ENCODE measurements at places on chromosomes 16 and 17.

DNA sequence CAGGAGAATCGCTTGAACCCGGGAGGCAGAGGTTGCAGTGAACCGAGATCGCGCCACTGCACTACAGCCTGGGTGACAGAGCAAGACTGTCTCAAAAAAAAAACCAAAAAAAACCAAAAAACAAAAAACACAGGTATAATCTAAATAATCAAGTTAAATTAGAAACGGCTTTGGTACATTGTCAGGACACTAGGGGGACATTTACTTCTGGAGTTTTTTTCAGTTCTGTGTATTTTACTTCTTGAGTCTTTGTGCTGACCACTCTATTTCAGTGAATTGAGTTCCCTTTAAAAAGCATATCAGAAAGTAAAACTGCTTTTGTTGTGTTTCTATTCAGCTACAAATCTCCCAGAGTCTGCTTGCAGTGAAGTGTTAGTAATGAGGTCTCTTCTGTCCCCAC lies 36.3 kb downstream of the DHRS7B start:
- no peak for DNase-seq

- DNase-seq, result no peak
These were observed 6.7 kb downstream of the SYNGR2 start for GRCh38 chr17:78174870-78175642.

DNA sequence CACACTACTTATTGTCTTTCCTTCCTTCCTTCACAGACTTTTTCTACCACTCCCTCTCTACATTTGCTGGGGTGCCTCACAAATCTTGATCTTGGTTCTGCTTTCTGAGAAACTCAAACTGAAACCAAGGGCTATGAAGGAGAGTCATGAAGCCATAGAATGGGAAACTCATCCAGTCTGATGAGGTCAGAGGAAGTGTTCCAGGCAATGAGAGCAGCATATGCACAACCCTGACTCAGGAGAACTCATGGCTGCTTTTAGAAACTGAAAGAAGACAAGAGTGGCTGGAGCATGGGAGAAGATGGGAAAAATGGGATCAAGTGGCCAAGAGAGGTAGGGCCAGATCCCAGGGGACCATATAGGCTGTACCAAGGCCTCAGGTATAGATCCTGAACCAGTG lies 130.0 kb upstream of the TOX3 start:
- DNase-seq, result no peak

- DNase-seq, result no peak
These were observed at the start of gene EFCAB3 for GRCh38 chr17:62380253-62380652. EFCAB3 (plus strand) TSS chr17:62380553; CDS start chr17:62382980, 2,427 bp downstream.

DNA sequence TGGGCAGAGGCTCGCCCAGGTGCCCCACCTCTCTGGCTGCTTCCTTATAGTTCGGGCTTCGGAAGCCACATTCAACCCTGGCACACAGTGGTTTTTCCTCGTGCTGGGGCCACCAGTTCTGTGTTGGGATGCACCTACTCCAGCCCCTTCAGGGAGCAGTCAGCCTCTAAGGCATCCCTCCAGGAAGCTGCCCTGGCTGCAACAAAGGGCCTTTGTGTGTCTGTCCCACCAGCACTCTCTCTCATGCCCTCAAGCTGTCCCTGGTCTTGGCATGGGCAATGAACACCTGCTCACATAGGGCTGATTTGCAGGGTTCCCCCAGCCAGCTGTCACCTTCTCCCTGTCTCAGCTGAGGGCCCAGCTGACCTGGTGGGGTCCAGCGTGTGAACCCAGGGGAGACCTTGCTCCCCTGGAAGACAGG lies 754 bp upstream of the NOXO1 start:
- DNase-seq, result no peak

- DNase-seq, result no peak
These were observed 82.2 kb downstream of the MRM3 start for GRCh38 chr17:864315-864714.

DNA sequence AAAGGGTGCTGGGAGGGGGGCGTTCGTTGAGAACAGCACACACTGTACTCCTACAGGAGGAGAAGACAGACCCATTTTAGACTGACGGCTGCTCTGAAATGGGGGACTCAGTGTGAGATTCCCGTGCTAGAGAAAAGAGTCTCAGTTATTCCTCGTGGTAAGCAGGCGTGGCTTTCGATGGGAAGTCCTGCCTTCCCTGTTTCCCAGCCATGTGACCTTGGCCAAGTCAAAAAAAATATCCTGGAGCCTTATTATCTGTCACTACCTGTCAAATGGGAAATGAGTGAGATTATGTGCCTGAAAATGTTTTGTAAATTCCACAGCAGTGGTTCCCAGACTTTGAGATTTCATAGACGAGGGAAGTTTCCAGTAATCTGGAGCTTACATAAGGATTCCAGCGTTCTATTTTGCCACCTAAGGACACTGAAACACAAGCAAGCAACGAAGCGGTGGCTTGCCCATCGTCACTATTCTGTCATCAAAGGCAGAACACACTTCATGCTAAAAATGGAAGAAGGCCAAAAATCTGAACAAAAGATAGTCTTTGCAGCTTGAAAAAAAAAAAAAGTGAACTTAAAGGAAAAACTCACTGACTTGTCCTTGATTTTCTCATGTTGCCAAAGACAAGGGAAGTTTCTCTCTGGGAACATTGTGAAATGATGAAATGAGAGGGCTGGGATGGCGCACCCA lies 253.4 kb upstream of the RPL38 start:
- no peak for DNase-seq

DNA sequence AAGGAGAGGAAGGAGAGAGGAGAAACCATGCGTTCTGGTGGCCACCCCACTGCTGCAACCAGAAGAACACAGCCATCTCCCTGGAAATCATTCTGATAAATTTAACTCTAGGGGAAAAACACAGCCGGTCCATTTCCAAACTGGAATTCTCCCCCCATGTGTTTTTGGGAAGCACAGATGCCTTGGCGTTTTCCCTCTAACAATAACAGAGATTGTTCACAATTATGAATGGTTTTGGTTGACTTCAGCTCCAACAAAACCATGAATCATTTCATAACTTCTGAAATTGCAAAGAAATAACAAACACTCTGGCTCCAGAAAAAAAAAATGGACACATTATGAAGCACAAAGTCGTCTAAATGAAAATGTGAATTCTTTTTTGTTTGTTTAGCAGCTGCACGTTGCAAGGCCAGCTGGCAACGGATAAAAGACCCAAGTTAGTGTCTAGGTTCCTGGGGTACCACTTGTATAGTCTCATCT lies 46.2 kb downstream of the GNAO1 start:
- DNase-seq, result no peak

- no peak for DNase-seq
These were observed 3.6 kb downstream of the GAA start for GRCh38 chr17:80104956-80105375.

All from Caco-2 (cell line).